RKO (cell line): ENCODE measurements at places on chromosomes 2 and 18.

GRCh38 chr2:225486236-225486635 lies 86.7 kb downstream of the NYAP2 start:
- no peak for DNase-seq

GRCh38 chr2:11032396-11032795 lies 120.7 kb downstream of the KCNF1 start:
- DNase-seq, result no peak

DNA sequence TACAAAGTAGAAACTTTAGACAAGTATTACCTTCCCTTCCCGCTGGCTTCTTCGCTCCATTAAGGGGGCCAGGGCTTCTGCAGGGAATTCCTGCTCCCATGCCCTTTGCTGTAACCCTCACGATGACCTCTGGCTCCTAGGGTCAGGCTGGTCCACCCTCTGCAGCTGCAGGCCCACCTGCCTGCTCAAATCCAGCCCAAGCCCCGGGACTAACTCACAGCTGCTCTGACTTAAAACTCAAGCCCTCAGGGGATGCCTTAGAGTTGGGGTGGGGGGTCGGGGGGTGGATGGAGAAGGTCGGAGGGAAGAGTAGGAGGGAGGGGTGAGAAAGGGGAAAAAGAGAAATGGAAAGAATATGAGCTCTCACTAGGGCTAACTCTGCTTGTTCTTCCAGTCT lies 4.9 kb downstream of the IGFBP5 start:
- DNase-seq, result no peak

- no peak for DNase-seq
Measured at GRCh38 chr2:162266460-162266760, 23.2 kb upstream of the FAP start.

DNA sequence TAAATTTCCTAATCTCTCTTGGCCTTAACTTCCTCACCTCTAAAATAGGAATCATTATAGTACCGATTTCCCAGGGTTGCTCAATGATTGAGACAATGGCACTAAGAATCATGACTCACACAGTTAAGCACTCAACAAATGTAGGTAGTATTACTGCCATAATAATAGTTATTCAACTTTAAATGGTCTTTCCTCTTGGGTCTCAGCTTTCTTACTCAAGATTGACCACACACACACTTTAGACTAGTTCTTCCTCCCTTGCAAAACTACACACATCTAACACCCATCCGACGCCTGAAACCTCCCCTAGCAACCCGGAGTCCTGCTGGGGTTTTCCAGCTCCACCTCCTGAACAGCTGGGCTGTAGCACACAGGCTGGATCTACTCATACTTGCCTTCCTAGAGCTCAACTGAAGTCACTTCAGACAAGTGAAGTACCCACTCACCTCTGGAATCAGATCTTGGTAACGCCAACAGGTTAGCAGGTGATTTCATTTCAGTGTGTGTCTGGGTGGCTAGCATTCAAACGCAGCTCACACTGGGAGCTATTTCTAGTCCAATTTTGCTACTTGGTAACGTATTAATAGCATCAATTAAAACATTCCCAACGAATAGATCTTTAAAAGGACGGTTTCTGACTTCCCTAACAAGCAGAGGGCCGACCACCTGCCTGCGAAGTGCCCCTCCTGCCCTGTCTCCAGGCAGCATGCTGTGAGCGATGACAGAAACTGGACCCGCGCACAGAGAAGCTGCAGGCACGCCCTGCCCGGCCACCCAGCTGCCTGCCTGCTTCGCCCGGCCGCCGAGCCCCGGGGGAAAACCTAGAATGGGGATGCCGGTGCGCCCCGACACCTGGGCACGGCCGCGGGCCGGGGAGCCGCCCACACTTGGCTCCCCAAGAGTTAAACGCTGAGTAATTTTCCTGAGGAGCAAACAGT lies 1.1 kb downstream of the UXS1 start:
- DNase-seq, result peak; percentile 76

GRCh38 chr2:28209864-28210263 lies 182.8 kb upstream of the FOSL2 start:
- no peak for DNase-seq

GRCh38 chr2:156321243-156321904 lies 11.1 kb downstream of the NR4A2 start:
- no peak for DNase-seq

DNA sequence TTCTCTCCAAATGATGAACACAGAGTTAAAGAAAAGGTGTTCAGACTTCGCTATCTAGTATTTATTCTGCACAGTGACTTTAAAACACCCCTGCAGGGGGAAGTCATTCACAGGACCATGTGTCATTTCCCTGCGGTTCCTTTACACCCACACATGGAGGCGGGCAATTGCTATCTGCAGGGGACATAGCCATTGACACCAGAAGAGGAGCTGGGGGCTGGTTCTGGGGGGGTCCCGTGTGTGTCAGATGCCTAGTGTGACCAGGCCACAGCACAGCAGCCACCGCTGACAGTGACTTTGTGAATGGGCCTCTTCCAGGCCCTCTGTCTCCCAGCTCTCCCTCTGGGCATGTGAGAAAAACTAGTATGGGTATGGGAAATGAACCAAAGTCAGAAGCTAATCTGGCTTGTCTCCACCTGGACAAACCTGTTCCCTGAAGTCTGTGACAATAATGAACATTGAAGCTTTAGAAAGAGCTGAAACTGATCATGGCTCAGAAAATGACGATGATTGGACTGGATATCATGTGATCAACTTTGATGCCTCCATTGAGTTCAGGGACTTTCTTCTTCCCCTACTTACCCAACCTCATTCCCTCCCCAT lies 7.5 kb upstream of the GBX2 start:
- peak; percentile 23 for DNase-seq

- DNase-seq, result no peak
Measured at GRCh38 chr2:50751311-50752031, 280.5 kb downstream of the NRXN1 start.

GRCh38 chr2:20168727-20169696 lies 55.9 kb downstream of the SDC1 start:
- no peak for DNase-seq

- no peak for DNase-seq
Measured at GRCh38 chr2:85619617-85620016, 3.6 kb downstream of the USP39 start.

DNA sequence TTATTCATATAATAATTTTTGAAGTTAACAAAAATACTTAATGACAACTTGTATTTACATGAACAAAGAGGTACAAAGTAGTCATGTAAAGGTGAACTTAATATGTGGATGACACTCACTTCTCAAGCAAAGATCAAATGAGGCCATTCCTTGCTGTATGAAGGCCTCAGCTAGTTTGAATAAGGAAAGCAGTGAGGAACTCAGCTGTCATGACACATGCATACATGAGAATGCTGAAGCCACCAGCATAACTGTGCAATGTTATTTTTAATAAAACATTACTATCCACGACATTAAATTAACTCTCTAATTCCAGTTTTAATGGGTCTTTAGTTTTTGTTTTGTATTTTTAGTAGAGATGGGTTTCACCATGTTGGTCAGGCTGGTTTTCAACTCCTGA lies 102.9 kb downstream of the CDH2 start:
- no peak for DNase-seq

DNA sequence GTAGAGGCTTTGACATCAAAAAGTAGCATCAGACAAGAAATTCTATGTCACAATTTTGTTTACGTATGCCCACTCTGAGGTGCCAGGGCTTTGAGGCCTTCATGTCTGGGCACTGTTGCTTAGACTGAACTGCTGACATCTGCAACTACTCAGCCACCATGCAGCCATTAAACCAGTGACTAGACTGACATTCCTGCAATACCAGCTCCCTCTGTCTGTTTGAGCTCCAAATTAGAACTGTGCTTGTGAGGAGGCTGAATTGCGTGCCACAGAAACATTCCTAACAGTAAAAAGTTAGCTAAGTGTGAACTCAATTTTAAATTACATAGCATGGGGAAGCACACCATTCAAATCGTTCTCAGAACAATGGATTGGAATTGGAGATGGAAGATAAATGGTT lies 163.2 kb downstream of the INSIG2 start:
- no peak for DNase-seq

- peak; percentile 67 for DNase-seq
Measured at GRCh38 chr2:239257511-239257937, 143.3 kb downstream of the HDAC4 start.

DNA sequence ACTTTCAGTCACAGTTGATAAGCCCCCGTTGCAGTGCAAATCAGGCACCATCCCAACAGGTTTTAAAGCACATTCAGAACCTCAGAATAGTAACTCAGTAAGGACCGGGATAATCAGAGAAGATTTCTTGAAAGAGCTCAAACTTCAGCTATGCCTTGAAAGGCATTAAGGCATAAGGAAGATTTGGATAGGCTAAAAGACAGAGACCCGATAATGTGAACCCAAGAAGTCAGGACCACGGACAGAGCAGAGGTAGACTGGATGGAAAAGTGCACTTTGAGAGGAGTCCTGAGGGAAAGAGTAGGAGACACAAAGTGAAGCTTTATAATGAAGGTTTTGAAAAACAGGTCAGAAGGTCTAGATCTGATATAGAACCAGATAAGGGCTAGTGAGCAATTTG lies 36.9 kb upstream of the KLF7 start:
- DNase-seq, result peak; percentile 41

DNA sequence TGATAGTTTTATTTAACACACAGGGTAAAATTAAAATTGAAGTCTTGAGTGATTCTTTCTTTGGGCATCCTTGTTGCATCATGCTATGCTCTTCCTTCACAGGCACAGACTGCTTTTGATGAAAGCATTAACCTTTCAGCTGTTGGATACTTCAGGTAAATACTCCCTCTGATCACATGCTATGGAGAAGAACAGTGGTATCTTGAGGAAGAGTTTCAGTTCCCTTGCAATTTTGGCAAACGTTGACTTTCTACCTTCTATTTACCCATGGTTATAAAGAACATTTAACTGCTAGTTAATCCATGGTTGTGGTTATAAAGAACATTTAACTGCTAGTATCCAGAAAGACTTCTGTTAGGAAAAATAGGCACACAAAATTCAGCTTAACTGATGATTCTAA lies 75.7 kb downstream of the AOX1 start:
- no peak for DNase-seq

DNA sequence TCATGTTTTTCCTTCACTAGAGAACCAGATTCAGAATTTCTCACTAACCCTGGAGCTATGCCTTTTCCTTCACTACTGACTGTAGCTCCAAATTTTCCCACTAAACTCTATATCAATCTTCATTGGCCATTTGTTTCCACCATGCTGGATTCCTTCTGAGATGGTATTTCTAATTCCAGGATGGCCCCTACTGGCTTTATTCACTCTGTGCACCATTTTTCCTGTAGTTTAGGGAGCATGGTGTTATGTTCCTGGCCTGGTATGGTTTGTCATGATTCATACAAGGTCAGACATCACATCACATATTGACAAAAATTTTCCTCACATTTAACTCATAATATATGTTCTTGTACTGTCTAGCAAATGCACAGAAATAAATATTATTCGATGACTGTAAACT lies 229.2 kb upstream of the TFPI start:
- no peak for DNase-seq

- DNase-seq, result no peak
Measured at GRCh38 chr2:118689874-118690273, 157.6 kb downstream of the EN1 start.

- peak; percentile 60 for DNase-seq
Measured at GRCh38 chr2:30410217-30410616, 36.8 kb upstream of the LCLAT1 start.

GRCh38 chr2:74538881-74539339 lies 9.2 kb downstream of the HTRA2 start:
- DNase-seq, result no peak

DNA sequence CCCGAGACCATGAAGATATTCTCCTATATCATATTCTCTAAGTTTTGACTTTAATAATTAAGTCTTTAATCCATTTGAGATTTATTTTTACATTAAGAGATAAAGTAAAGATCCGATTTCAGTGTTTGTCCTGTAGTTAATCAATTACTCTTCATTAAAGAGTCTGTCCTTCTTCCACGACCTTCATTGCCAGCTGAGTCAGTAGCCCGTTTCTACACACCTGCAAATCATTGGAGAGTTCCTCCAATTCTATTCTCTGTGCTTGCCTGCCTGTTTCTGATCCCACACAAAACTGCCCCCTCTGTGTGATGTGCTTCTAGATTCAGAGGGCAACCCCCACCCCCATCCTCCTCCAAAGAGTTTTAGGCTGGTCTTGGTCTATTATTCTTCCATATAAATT lies 119.2 kb downstream of the KCNF1 start:
- no peak for DNase-seq

- DNase-seq, result no peak
Measured at GRCh38 chr18:1464444-1465217, 560.0 kb downstream of the ADCYAP1 start.

DNA sequence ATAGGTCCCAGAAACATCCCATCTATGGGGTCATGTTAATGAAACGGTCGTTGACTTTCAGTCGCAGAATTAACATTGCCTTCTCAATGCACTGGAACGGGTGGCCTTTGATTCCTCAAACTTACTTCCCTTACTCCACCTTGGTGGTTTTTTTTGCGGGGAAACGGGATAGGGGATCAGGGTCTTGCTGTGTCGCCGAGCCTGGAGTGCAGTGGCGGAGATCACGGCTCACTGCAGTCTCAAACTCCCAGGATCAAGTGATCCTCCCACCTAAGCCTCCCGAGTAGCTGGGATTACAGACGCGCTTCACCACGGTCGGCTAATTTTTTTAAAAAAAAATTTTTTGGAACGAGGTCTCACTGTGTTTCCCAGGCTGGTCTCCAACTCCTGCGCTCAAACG lies 754 bp downstream of the ATG16L1 start:
- peak; percentile 12 for DNase-seq

DNA sequence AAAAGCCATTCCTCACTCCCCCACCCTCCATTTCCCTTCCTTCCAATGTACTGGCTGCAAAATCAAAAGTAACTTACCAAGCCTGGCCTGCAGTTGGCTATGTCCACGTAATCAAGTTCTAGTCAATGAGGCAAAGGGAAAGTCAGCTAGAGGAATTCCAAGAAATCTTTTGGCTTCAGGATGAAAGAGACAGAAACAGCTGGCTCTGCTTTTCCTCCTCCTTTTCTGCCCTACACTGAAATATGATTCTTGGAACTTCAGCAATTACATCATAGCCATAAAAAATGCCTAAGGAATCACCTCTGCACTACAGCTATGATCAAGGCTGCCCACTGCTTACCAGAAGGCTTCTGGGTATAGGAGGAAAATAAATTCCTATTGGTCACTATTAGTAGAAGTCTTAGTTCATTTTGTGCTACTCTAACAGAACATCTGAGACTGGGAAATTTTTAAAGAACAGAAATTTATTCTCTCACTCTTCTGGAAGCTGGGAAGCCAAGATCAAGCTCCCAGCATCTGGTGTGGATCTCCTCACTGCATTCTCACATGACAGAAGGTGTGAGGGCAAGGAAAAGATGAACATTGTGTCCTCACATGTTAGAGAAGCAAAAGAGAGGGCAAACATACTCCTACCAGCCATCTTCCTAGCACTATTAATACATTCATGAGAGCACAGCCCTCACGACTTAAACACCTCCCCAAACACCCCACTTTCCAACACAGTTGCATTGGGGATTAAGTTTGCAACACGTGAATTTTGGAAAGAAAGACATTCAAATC lies 219.9 kb downstream of the TMX3 start:
- no peak for DNase-seq

- DNase-seq, result no peak
Measured at GRCh38 chr18:32424696-32425095, 46.0 kb downstream of the GAREM1 start.
